ENCODE measurements at places on chromosomes 2 and 18.

GRCh38 chr2:219831957-219832356 lies 204.5 kb downstream of the SLC4A3 start:
- no peak overlapping the region for H3K27ac ChIP-seq
- H3K27me3 ChIP-seq: no peaks in the 10 kb centered on the region
- no peaks in the 10 kb centered on the region for H3K4me1 ChIP-seq
- no peak for DNase-seq
- H3K4me3 ChIP-seq: no peak overlapping the region
- no peaks in the 10 kb centered on the region for H3K36me3 ChIP-seq

DNA sequence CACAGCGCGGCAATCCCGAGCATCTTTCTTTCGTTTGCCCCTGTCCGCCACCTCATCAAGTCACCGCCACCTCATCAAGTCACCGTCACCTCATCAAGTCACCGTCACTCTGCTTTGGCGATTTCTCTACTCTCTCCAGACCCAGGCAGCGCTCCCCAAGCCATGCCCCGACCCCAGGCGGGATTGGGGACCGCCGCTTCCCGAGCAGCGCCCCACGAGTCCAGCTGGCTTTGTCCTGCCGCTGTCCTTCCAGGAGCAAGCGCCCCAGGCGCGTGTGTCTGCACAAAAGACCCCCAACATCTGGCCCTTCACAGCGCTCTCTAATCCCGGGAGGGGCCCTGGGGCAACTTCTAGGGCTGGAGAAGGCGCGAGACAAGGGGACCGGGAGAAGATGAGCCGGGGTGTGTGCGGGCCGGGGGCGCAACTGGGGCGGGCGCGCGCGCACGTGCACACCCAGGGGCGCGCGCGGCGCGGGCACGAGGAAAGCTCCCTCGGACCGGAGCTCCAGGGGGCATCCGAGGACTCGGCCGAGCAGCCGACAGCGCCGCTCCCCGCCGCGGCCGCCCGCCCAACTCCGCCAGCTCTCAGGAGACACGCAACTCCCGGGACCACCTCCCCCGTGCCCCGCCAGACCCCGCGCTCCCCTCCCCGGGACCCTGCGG lies 633 bp upstream of the RNF152 start:
- no peaks in the 10 kb centered on the region for H3K36me3 ChIP-seq
- H3K27ac ChIP-seq: no peak overlapping the region
- peaks cover 4% of the 10 kb centered on the region for H3K4me1 ChIP-seq
- peak overlapping the region; percentile 57 for H3K4me3 ChIP-seq
- H3K27me3 ChIP-seq: peaks cover 5% of the 10 kb centered on the region
- peak; percentile 28 for DNase-seq

DNA sequence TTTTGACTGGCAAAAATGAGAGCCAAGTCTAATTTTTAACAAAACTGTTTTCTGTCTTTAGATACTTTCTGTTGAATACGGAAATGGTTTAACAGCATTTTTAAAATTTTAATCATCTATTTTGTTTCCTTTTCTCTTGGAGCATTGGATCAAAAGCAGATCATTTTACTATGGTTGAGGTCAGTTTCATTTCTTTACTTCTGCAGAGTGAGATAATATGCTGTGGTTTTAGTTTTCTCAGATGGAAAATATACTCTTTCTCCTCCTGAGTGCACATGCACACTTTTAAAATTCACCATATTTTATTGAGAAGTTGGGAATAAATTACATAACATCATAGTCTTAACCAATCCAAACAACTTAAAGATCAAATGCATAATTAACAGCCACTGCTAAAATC lies 283.3 kb downstream of the SLC8A1 start:
- no peaks in the 10 kb centered on the region for H3K4me1 ChIP-seq
- DNase-seq: no peak
- no peak overlapping the region for H3K27ac ChIP-seq
- H3K27me3 ChIP-seq: no peaks in the 10 kb centered on the region
- H3K4me3 ChIP-seq: no peak overlapping the region

- DNase-seq: no peak
- no peaks in the 10 kb centered on the region for H3K27me3 ChIP-seq
- H3K36me3 ChIP-seq: no peaks in the 10 kb centered on the region
- H3K4me3 ChIP-seq: no peak overlapping the region
Observed at GRCh38 chr2:102056079-102056581, 64.4 kb downstream of the IL1R2 start.

GRCh38 chr18:903701-904100 lies 970 bp upstream of the ADCYAP1 start:
- peaks cover 26% of the 10 kb centered on the region for H3K27me3 ChIP-seq
- no peak overlapping the region for H3K27ac ChIP-seq
- peak; percentile 34 for DNase-seq
- H3K4me1 ChIP-seq: peaks cover 5% of the 10 kb centered on the region
- H3K4me3 ChIP-seq: no peak overlapping the region

DNA sequence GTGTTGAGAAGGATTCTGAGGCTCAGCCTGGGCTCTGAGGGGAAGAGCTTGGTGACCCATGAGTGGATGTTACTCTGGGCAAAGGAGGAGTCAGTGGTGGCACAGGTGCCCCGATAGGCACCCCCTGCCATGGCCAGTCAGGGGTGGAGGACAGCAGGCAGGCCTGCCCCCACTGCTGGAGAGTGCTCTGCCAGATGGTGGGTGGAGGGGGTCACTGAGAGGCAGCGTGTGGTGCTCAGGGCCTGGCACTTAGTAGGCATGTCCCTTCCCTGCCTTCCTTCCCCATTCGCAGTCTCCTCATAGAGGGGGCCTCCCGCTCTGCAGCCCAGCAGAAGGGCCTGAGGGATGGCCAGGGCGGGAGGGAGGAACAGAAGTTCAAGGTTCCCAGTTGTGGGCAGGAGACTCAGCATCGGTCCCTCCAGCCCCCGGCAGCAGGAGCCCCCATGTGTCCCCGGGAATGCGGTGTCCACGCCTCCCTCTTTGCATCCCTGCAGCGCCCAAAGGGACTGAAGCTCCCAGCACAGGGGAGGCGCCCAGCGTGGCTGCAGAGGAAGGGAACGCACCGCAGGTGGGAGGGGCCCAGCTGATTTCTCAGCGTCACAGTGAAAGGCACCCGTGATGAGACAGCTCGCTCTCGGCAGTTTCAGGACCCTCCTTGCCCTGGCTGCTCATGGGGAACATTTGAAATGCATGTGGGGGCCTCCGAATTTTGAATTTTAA lies 5.7 kb upstream of the SNED1 start:
- DNase-seq: no peak
- H3K4me3 ChIP-seq: no peak overlapping the region
- no peaks in the 10 kb centered on the region for H3K36me3 ChIP-seq
- H3K27me3 ChIP-seq: no peaks in the 10 kb centered on the region

DNA sequence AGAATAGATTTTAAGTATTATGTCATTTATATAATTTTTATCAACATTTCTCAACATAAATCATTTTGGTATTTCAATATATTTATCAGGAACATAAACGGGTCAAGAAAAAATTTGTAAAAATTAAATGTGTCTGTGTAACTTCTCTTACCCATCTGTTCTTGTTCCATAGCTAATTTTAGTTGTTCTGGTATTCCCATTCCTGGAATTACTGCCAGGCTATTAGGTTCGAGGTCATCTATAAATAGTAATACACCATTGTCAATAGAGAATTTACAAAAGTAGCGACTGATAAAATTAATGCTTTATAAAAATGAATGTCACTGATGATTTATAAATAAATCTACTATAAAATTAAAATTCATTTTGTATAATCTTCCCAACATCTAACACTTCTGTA lies 21.5 kb downstream of the SFT2D3 start:
- H3K4me3 ChIP-seq: no peak overlapping the region
- no peak overlapping the region for H3K27ac ChIP-seq
- DNase-seq: no peak
- H3K27me3 ChIP-seq: no peaks in the 10 kb centered on the region
- no peaks in the 10 kb centered on the region for H3K4me1 ChIP-seq

DNA sequence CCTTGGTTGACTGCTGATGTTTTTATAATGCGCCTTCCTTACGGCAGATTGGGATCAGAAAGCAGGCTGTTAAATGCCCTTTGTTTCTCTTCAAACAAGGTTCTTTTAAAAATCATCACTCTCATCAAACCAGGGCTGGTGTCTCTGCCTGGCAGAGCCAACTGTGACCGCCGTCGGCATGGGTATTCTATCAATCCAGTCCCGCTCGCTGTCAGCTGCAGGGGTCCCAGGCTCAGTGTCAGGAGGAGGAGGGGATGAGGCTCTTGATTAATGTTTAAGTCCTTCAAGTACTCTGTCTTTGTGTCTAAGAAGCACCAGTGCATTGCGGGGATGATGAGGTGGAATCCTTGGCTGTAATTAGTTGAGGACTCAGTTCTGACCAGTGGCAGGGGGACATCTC lies 348.1 kb downstream of the RNF144A start:
- H3K27me3 ChIP-seq: no peaks in the 10 kb centered on the region
- H3K27ac ChIP-seq: no peak overlapping the region
- H3K4me3 ChIP-seq: no peak overlapping the region
- H3K4me1 ChIP-seq: no peaks in the 10 kb centered on the region
- DNase-seq: no peak

DNA sequence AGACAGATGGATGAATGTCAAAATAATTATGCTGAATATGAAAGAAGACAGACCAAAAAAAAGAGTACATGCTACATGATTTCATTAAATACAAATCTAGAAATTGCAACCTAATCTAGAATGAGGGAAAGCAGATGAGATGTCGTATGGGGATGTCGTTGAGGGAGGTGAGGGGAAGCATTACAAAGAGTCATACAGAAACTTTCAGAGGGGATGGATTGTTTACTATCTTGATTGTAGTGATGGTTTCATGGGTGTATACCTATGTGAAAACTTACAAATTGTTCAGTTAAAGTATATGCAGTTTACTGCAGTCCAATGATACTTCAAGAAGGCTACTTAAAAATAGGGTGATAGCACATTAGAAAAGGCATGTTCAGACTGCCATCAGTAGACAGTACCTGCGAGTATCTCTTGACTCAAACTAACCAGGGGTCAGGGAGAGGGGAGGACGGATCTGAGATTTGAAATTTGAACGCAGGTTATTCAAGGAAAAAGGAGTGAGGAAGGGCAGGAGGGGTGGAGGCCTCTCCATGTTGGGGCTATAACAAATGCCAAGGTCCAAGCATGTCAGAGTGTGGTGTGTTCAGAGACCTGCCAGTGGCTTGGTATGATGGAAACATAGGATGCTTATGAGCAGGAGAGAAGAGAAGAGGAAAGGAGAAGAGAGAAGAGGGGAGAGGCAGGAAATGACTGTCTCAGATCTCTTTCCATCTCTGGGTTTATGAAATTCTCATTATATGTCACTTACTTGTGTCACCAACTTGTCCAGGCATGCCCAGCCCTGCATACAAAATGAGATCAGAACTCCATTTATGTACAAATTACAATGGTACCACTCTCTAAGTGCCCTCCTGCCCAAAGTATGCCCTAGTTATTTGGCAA lies 257.3 kb upstream of the CXCR4 start:
- no peak for DNase-seq
- H3K27ac ChIP-seq: no peak overlapping the region
- no peak overlapping the region for H3K4me3 ChIP-seq

GRCh38 chr2:241190291-241190981 lies 2.0 kb downstream of the ANO7 start:
- H3K4me1 ChIP-seq: no peaks in the 10 kb centered on the region
- H3K36me3 ChIP-seq: no peaks in the 10 kb centered on the region
- no peak for DNase-seq
- no peak overlapping the region for H3K27ac ChIP-seq
- no peaks in the 10 kb centered on the region for H3K27me3 ChIP-seq

- H3K4me1 ChIP-seq: peaks cover 56% of the 10 kb centered on the region
- DNase-seq: no peak
- H3K4me3 ChIP-seq: no peak overlapping the region
- H3K27me3 ChIP-seq: no peaks in the 10 kb centered on the region
- peaks cover 9% of the 10 kb centered on the region for H3K36me3 ChIP-seq
- peak overlapping the region; percentile 57 for H3K27ac ChIP-seq
Observed at GRCh38 chr2:233085037-233085838, 25.1 kb downstream of the INPP5D start.

- no peaks in the 10 kb centered on the region for H3K36me3 ChIP-seq
- no peaks in the 10 kb centered on the region for H3K4me1 ChIP-seq
- no peaks in the 10 kb centered on the region for H3K27me3 ChIP-seq
- no peak for DNase-seq
- H3K27ac ChIP-seq: no peak overlapping the region
Observed at GRCh38 chr2:31267437-31268120, 33.6 kb downstream of the EHD3 start.

DNA sequence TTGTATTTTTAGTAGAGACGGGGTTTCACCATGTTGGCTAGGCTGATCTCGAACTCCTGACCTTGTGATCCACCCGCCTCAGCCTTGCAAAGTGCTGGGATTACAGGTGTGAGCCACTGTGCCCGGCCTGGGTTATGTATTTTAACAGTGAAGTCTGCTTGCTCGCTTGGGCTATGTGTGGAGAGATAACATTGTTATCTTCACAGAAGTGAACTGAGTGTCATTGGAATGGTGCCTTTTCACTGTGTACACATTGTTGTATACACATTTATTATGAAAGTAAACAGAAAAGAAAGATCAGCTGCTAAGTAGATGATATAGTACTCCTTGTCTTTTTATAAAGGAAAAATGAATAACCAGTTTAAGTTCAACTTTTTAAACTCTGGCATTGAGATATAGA lies 30.4 kb downstream of the RNF138 start:
- DNase-seq: no peak
- H3K4me3 ChIP-seq: no peak overlapping the region
- H3K27ac ChIP-seq: no peak overlapping the region
- H3K27me3 ChIP-seq: no peaks in the 10 kb centered on the region

DNA sequence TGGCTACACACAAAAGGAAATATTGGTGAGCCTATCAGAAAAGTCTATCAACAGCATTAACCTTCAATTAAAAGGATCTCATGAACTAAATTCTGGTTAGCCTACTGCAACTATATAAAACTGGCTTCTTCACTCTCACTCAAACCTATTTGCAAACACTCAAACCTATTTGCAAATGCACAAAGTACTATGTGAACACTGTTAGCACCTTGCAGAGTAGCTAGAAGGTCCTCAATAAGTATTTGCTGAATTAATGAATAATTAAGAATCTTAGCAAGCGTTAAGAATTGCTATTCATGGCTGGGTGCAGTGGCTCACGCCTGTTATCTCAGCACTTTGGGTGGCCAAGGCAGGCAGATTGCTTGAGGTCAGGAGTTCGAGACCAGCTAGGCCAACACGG lies 150.3 kb downstream of the DTNB start:
- DNase-seq: no peak
- no peaks in the 10 kb centered on the region for H3K36me3 ChIP-seq
- peaks cover 4% of the 10 kb centered on the region for H3K4me1 ChIP-seq
